ENCODE measurements at places on chromosomes 12 and 14.
A peak's percentile ranks its signal among the peaks of the same experiment; 100 is the strongest.

GRCh38 chr12:31029468-31029867, 44.2 kb upstream of the DDX11 start:
- DNase-seq, result no peak

DNA sequence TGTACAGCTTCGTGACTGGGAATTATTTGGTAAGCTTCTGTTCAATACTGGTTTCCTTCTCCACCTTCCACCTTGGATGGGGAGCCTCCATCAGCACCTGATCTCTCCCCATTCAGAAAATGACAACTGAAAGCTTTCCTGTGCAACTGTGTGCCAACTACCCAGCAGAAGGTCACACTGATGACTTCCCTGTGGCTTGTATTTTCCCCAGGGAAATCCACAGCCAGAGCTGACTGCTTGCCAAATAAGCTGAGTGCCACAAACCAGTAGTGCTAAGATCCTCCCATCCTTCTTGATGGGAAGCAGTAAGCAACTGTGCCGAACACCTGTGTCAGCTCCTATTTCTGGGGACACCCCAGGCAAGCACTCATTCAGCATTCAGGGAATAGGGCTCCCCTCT, 257.2 kb upstream of the SOX5 start:
- DNase-seq, result no peak

DNA sequence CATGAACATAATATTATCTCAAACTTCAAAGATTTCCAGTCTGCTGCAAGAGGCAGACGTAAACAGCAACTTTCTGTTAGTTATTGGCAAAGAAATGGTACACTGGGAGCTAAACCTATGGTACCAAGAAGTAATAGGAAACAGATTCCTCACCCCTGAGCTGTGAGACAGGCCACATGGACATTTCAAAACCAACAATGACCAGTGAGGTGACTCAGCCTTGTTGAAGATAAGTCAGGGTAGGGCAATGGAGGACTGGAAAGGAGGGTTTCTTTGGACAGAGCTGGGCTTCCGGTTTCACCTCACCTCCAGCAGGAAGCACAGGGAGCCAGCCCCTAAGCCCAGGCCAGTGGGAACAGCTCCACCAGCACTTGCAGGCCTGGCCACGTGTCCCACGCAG, 1320.5 kb downstream of the AACS start:
- DNase-seq, result no peak

DNA sequence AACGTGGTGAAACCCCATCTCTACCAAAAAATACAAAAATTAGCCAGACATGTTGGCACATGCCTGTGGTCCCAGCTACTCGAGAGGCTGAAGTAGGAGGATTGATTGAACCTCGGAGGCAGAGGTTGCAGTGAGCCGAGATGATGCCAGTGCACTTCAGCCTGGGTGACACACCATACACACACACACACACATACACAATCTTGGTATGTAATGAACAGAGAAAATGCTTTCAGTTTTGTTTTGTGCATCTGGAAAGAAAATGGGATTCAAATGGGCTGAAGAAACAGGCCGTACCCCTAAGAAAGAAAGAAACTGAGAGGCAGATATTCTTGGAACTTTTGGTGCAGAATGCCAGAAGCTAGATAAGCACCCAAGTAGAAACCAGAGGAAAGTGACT, 107.2 kb downstream of the PDE3A start:
- no peak for DNase-seq

GRCh38 chr14:79630288-79630960, 580.9 kb downstream of the DIO2 start:
- DNase-seq, result no peak

GRCh38 chr14:75831455-75831854, 150.3 kb downstream of the TGFB3 start:
- no peak for DNase-seq

- no peak for DNase-seq
Measured at GRCh38 chr12:49089821-49090773, 4.5 kb downstream of the DHH start.

- DNase-seq, result no peak
Measured at GRCh38 chr12:54936736-54937135, 47.8 kb downstream of the TESPA1 start.

GRCh38 chr12:2168808-2169207, 116.0 kb downstream of the CACNA1C start:
- DNase-seq, result no peak

DNA sequence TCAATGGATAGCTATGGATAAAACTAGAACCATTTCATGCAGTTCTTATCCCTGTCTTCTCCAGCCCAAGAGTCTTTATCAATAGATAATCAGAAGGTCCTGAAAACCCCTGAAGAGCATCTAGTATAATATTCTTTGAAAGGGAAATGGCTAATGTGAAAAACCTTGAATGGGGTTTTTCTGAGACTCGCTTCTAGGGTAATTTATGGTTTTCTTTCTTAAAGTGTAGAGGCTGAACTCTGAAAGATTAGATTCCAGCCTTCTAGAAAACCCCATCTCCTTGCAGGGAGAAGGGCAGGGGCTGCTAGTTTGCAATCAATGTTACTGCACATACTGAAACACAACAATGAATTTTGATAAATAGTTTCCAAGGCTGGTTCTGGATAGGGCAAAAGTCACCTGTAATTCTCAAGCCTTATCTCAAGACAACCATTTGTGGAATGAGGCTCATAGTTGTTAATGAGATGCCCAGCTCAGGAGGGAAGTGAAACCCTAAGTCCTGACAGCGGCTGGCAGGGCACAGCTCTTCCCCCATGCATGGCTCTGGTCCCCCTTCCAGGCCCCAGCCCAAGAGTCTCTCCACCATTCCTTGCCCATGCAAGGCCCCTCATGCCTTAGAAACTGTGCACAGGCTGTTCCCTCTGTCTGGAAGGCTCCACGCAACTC, 33.7 kb upstream of the PYGL start:
- no peak for DNase-seq

- DNase-seq, result no peak
Measured at GRCh38 chr12:131318045-131318685, 364.5 kb downstream of the ADGRD1 start.

DNA sequence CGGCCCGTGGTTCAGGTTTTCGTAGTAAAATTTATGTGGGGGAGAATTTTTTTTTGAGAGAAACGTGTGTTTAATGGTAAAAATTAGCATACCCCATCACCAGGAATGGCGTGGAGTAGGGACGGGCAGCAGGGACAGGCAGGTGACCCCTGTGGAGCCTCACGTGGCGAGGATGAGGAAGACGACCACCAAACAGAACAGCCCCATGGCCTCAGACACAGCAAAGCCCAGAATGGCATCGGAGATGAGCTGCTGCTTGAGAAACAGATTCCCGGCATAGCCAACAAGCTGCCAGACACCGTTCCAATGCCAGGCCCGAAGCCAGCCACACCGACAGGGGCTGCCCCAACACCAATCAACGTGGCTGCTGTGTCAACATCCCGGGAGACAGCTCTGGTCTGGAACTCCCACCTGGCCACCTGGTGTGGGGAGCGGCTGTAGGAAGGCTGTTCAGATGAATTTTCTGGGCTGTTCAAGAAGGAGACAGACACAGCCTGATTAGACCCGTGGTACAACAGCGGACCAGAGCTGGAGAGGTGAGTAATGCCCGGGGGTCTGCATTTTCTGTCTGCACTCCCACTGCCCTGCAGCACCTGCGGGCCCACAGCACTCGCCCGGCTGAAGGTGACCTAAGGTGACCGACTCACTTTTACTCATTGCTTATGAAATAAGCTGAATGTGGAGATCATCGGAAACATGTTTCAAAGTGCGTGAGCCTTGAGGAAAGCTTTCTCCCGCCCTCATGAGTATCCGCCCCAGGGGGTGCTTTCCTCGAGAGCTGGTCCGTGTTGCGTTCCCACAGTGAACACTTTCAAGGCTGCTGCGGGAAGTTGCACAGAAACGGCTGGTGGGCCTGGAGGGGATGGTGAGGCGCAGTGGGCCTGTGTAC, 10.6 kb downstream of the TMEM121 start:
- DNase-seq, result no peak

DNA sequence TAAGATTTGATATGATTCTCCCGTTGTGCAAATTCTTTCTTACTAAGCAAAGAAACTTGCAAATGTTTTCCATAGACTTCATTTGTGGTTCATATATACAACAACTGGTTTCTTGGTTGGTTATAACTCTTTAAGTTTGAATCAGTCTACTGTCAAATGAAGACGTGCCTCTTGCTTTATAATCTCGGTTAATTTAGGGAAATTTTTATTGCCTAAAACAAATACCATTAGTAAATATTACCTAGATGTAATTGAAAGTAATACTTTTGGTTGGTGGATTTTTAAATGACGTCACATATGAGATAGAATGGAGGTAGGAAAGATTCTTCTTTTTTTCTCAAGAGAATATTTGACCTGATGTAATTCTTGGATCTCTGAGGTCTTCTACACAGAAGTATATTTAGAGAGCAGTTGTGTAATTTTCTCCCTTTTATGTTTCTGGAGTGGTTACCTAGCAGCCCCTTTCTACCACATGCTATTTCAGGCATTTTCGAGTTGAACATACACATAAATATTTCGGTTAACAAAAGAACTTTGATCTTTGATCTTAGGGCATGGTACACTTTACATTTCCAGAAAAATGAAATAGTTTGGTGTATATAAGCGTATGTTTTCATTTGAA, 1.7 kb downstream of the ATF7IP start:
- DNase-seq, result no peak

- no peak for DNase-seq
Measured at GRCh38 chr14:79278286-79278797, 933.0 kb downstream of the DIO2 start.

DNA sequence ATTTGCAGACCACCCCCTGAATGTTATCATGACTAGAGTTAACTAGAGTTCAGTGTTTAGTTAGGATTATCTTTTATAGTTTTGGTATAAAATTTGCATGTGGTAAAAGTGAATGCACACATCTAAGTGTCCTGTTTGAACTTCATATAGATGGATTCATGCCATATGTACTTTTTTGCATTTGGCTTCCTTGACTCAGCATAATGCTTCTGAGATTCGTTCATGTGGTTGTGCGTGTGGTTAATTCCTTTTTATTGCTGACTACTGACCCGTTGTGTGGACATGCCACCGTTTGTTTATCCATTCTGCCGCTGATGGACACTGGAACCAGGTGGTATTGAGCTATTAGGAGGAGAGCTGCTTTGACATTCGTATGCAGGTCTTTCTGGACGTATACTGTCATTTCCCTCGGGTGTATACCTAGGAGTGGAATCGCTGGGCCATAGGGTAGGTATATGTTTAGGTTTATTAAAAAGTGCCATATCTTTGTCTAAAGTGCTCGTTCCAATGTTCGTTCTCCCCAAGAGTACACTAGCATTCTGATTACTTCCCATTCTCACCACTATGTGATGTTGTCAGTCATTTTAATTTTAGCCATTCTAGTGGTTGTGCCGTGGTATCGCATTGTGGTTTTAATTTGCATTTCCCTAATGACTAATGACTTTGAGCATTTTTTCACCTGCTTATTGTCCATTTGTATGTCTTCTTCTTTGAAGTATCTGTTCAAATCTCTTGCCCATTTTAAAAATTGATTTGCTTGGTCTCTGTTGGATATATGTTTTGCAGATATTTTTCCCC, 37.7 kb downstream of the RIN3 start:
- no peak for DNase-seq

DNA sequence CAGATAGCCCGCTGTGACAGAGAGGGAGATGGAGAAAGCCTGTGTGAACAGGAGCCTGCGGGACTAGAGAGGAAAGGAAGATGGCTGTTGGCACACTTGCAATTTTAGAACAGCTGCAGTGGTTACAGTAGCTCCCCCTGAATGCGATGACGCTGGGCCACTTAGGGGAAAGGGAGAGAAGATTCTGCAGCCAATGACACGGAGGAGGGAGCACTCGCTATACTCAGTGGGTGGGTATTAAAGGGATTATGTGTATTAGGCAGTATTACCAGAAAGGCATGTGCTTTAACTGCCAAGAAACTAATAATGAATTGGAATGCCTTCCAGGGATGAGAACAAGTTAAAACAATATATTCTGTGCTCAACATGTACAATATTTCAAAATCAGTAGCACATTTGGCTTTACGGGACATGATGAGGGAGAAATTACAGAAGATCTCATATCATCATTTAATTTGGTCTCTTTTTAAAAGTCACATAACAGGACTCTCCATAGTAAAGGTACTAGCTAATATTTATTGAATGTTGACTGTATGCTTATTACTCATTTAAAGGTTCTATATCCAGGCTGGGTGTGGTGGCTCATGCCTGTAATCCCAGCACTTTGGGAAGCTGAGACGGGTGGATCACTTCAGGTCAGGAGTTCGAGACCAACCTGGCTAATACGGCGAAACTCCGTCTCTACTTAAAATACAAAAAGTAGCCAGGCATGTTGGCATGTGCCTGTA, 35.9 kb upstream of the FOS start:
- no peak for DNase-seq

DNA sequence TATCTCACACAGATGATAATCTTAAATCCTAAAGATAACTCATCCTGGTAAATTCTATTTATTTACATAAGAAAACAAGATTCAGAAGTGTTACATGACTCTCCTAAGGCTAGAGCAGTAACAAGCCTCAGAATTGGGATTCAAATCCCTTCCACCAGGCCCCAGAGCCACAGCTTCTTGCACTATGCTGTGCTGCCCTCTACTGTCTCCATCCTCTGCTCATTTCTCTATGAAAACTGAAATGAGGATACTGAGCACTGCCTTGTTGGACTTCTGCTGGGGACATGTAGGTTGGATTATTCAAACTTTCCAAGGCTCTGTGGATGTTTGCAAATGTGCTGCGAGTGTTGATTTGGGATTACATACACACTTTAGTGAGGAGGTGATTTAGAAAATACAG, 23.5 kb upstream of the C12orf50 start:
- no peak for DNase-seq

DNA sequence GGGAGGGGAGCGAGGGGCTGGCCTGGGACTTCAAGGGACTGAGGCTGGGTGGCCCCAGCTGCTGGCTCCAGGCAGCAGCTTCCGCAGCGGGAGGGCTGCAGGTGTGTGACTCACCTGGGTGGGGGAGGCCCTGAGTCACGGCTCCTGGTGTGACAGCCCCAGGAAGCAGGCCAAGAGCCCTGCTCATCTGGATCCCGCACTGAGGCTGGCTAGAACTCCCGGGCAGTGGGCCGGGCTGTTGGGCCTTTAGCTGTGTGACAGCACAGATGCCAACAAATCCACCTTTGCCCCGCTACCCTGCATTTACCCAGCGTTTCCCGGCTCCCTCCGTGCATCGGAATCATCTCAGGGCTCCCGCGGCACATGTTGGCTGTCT, 180.0 kb upstream of the PRMT8 start:
- no peak for DNase-seq

GRCh38 chr14:94769391-94770250, at the start of gene GSC:
Gene GSC (minus strand): TSS chr14:94770113. CDS start chr14:94770015, 98 bp downstream.
- DNase-seq, result no peak

- peak; percentile 50 for DNase-seq
Measured at GRCh38 chr12:7935590-7936581, at the start of gene SLC2A3. Gene SLC2A3 (minus strand): TSS chr12:7936187. CDS start chr12:7936034, 153 bp downstream.

All from stimulated activated CD4-positive, alpha-beta T cell treated with anti-CD3 and anti-CD28 coated beads, Interleukin-15, amount 100 ng/mL, for 1 hour (primary cell).